ENCODE measurements at places on chromosomes 3 and 15.

DNA sequence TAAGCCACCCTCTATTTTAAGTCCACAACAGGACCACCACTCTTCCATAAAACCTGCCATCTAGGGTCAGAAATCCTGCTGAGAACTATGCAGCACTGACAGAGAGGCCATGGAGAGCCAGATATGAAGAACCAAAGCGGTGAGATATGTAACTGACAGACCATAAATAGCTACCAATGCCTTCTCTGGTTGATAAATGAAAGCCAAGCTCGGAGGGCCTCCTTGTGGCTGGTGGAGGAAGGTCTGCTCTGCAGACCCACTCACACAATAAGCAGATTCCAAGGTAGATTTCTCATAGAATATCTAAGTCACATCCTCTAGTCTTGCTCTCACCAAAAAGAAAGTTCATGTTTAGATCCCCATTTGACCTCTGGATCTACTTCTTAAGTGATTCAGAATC, 38.9 kb downstream of the RYK start:
- no peak for DNase-seq

DNA sequence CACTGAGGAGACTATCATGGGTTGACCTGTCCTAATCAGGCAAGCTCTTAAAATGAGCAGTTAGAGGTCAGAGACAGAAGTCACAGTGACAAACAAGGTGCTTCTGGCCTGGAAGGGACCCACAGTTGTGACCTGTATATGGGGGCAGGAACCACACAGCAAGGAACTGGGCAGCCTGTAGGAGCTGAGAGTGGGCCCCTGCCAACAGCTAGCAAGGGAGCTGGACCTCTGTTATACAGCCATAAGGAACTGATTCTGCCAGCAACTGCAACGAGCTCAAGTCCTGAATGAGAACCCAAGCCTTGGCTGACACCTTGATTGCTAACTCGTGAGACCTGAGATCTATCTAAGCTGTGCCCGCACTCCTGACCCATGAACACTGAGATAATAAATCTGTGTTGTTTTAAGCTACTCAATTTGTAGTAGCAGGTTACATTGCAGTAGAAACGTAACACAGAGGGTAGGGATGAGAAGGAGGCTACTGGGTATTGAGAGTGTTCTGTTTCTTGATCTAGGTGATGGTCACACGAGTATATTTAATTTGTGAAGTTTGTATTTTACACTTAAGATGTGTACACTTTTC, 44.5 kb upstream of the MAGI1 start:
- DNase-seq = no peak

DNA sequence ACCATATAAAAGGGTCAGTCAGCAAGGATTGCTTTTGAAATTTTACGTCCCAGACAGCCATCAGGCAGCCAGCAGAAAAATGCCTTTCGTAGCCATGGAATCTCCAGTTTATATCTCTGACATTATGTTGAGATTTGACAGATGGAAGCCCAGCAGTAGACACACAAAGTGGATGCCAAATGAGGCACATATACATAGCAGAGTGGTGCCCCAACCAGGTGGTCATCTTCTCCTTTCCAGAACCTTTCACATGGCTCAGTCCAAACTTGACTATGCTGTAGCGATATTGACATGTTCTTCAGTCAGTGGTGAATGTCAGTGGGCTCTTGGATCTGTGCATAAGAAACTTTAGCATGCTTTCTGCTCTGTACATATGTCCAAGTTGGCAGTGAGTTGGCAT, 123.3 kb upstream of the GBE1 start:
- no peak for DNase-seq

GRCh38 chr3:41338276-41338675, 139.0 kb downstream of the CTNNB1 start:
- DNase-seq = no peak

GRCh38 chr3:54034971-54035370, 87.4 kb upstream of the CACNA2D3 start:
- no peak for DNase-seq

DNA sequence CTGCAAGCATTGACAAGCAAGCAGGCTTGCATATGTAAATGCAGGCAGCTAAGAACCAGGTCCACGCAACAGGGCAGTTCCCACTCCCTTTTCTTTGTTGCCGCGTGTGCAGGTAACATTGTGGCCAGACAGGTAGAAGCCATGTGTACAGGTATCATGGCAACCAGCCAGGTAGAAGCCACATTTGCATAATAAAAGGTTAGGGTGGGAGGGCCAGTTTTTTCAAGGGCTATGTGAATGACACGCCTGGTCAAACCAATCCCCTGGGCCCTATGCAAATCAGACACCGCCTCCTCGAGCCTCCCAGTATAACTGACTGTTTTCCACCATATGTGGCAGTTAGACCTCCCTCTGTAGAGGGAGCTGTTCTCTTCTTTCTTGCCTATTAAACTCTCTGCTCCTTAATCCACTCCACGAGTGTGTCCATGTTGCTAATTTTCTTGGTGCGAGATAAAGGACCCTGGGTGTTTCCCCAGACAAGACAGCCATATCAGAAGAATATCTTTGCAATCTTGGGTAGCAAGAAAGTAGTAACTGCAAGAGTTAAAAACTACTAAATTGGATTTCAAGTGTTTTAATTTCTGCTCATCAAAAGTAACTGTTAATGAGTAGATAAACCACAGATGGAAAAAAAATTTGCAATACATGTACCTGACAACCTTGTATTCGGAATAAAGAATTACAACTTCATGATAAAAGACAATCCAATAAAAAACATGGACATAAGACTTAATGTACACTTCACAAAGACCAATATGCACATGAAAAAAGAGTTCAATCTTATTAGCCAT, 21.8 kb downstream of the PCOLCE2 start:
- no peak for DNase-seq

GRCh38 chr3:29335438-29335837, 54.6 kb downstream of the RBMS3 start:
- no peak for DNase-seq

- no peak for DNase-seq
Observed at GRCh38 chr3:173044998-173045397, 96.0 kb downstream of the SPATA16 start.

Measured in GM06990 (cell line).